ENCODE measurements at places on chromosomes 13 and 19. TPM values are rescaled to one million over a fixed set of nuclear protein-coding genes. Genes with fewer than 3 reads are reported as not detected.

CCDC70 gene
- 0.14 TPM for total RNA-seq

TUBB4A gene
- 4.9 TPM for total RNA-seq

ZNF574 gene
- 39.3 TPM for total RNA-seq

GRIN2D gene
- 11.8 TPM for total RNA-seq

CDC16 gene
- 37.8 TPM for total RNA-seq

SPACA4 gene
- total RNA-seq, result not detected

SYCN gene
- not detected for total RNA-seq

LRG1 gene
- 0.10 TPM for total RNA-seq

MYO1F gene
- 0.25 TPM for total RNA-seq

DKKL1 gene
- 0.37 TPM for total RNA-seq

ACP7 gene
- 0.14 TPM for total RNA-seq

LYPD5 gene
- total RNA-seq, result not detected

TSHZ3 gene
- 2.0 TPM for total RNA-seq

LGALS14 gene
- not detected for total RNA-seq

SIAH3 gene
- not detected for total RNA-seq

WDR88 gene
- not detected for total RNA-seq

ERICH4 gene
- not detected for total RNA-seq

LHB gene
- not detected for total RNA-seq

TMEM147 gene
- 378 TPM for total RNA-seq

MUC16 gene
- 0.06 TPM for total RNA-seq

CRLF1 gene
- 4.1 TPM for total RNA-seq

KLC3 gene
- total RNA-seq, result 0.74 TPM

HSD17B14 gene
- 14.8 TPM for total RNA-seq

TPP2 gene
- total RNA-seq, result 10.6 TPM

INAFM1 gene
- total RNA-seq, result 9.7 TPM

GPR18 gene
- total RNA-seq, result not detected

CCDC8 gene
- not detected for total RNA-seq

VSTM2B gene
- not detected for total RNA-seq

OR7G3 gene
- total RNA-seq, result not detected
